ENCODE measurements at places on chromosomes 11 and 22. TPM values are rescaled to one million over a fixed set of nuclear protein-coding genes. Genes with fewer than 3 reads are reported as not detected.

The MS4A7 gene
- polyA plus RNA-seq = 15.1 TPM

The CELSR1 gene
- polyA plus RNA-seq = 7.6 TPM

The NPTXR gene
- polyA plus RNA-seq = 4.1 TPM

The APOBEC3G gene
- 3.3 TPM for polyA plus RNA-seq

The CCDC87 gene
- 0.25 TPM for polyA plus RNA-seq

The SCGB1D2 gene
- polyA plus RNA-seq = not detected

The SAA2 gene
- not detected for polyA plus RNA-seq

The ST14 gene
- 0.67 TPM for polyA plus RNA-seq

The CDKN1C gene
- 250 TPM for polyA plus RNA-seq

The SYT8 gene
- polyA plus RNA-seq = 0.44 TPM

The APOA4 gene
- polyA plus RNA-seq = not detected

The RIMBP3B gene
- polyA plus RNA-seq = not detected

DNA sequence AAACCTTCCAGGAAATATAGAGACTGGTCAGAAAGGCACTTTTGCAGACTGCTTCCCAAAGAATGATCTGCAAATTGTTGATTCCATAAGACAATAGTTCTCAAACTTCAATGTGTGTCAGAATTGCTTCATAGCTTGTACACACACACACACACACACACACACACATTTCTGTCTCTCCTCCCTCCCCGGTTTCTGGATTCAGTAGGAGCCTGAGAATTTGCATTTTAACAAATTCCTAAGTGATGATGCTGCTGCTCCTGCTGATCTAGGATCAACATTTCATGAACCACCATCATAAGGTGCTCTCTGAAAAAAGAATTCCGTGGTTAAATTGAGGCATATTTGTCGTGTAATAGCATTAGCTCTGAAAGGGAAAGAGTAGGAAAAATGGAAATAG, 35.3 kb upstream of the FZD4 start:
- no peak for DNase-seq

DNA sequence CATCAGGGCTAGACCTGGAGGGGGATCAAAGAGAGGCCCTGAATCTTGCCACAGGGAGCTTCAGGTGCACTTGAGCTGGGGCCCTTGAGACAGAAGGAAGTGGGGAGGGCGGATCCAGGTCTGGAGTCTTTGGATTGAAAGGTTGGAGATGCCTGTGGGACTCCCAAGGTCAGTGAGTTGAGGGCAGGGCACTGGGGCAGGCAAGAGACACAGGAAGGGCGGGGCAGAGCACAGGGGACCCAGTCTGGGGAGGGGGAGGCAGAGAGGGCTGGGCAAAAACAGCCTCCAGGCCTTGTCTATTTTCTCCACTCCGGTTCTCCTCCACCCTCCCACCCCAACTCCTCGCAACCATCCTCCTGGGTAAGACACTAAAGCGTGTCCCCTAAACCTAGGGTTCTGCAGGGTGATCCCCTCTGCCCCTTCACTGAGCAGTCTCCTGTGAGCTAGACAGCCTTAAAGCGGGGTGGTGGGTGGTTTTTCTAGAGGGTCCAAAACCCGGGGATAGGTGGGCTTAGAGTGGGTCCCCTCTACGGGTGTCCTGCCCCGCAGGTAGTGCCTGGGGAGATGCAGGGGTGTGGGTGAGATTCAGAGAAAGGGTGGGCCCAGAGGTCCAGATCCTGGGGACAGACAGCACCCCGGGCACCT, 38.6 kb upstream of the CELSR1 start:
- no peak for DNase-seq

- DNase-seq = no peak
Measured at GRCh38 chr22:37281646-37282384, 493 bp upstream of the CYTH4 start.

DNA sequence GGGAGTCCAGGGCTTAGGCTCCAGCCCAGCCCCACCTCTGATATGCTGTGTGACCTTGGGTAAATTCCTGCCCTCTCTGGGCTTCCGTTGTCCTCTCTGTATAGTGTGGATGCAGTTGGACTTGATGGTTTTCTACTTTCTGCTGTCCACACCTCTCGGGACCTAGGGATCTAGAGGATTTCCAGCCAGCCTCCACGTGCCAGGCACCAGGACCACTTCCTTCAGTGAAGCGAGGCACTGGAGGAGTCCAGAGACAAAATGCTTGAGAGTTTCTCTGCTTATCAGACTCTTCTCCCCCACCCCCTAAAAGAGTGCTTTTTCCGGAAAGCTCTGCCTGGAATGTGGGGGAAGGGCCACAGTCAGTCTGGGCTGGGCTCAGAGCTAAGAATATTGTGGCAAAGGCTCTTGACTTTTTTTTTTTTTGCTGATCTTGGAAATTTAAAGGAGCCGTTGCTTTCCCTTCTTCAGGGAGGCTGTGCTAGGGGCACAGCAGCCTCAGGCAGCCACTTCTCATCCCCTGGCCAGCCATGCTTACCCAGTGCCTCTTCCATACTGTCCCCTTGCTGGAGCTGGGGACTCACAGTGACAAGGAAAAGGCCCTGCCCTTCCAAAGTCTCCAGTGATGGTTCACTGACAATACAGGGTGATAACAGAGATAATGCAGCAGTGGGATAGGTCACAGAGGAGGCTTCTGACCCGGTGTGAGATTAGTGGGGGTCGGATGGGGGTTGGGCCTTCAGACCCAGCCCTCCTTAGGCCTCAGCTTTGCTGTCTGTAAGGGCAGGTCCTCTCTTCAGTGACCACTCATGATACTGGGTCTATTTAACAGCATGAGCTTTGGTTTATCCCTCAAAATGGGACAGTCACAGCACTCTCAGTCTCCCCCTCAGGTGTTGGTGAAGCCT, 2.9 kb upstream of the SERPINH1 start:
- DNase-seq = peak; percentile 87

DNA sequence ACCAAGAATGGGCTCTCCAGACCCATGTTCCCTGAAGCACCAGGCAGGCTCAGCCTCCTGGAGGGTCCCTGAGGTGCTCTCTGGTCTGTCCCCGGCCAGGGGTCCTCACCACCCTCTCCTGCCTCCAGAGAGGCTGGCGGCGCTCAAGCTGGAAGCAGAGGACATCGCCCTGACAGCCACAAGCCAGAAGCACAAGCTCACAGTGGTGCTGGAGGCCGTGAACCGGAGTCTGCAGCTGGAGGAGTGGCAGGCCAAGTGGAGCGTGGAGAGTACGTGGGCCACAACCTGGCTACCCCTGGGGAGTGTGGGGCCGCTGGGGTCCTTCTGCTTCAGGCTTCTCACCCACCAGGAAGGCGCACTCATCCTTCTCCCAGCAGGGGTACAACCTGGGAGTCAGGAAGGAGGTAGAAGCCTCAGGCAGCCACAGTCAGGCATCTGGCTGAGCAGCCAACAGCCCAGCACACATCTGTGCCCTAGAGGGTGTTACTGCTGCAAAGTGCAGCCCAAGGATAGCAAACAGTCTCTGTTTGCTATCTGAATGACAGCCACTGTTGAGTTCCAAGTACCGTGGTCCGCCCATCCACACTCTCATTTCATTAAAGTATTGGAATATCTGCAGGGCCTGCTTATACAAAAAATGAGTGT, 8.4 kb downstream of the PARVG start:
- DNase-seq = no peak

- DNase-seq = no peak
Measured at GRCh38 chr11:101721270-101721669, 137.5 kb upstream of the TRPC6 start.

DNA sequence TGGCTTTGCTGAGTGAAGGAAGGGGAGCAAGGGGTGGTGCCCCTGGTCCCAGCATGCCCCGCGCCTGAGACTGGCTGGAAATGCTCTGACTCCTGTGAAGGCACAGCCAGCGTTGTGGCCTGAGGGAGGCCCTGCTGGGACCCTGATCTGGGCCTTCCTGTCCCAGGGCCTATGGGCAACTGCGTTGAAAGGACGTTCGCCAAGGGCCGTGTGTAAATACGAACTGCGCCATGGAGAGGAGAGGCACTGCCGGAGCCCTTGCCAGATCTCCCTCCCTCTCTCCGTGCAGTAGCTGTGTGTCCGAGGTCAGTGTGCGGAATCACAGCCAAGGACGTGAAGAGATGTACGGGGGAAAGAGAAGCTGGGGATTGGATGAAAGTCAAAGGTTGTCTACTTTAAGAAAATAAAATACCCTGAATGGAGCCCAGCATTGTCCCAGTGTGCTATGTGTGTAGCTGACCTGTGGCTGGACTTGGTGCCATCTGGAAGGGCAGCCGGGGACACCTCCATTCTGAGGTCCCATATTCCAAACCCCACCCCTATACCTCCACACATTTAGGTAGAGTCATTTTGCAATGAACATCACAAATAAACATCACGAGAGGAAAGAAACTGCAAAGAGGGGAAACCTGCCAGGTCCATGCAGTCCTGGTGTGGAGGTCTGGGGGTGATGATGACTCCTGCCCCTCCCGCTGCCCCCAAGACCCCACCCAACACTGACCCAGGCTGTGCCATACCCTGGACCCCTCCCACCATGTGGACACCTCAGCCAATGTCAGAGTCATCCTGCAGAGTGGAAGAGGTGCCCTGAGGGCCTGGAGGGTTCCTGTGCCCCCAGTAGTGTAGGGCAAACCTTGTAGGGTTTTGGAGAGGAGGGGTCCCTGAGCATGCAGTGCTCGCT, 16.9 kb downstream of the RSPH14 start:
- no peak for DNase-seq

GRCh38 chr22:35539910-35540594, 579 bp upstream of the RASD2 start:
- peak; percentile 19 for DNase-seq

DNA sequence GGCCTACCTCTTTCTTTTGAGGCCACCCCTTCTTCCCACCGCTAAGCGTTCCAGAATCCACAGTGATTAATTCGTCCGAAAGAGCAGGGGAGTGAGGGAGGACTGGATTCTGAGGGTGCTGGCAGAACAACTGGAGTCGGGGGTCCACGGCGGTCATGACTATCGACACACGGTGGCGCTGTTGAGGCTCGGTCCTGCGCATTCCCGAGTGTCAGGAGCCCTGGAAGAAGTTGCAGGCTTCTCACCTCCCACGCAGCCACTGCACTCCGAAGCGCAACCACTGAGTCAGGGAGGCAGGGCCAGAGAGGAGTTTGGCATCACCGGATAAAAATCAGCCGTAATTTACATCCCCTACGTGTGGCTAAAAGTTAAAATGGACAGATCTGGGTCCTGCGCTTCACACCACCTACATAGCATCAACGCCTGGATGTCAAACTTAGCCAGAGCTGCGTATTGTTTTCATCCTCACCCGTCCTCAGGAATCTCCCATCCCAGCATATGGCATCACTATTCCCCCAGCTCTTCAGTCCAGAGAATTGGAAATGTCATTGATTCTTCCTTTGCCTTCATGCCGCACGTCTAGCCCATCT, 10.7 kb upstream of the CTSF start:
- peak; percentile 66 for DNase-seq

GRCh38 chr11:77175869-77176539, 48.0 kb downstream of the MYO7A start:
- no peak for DNase-seq

DNA sequence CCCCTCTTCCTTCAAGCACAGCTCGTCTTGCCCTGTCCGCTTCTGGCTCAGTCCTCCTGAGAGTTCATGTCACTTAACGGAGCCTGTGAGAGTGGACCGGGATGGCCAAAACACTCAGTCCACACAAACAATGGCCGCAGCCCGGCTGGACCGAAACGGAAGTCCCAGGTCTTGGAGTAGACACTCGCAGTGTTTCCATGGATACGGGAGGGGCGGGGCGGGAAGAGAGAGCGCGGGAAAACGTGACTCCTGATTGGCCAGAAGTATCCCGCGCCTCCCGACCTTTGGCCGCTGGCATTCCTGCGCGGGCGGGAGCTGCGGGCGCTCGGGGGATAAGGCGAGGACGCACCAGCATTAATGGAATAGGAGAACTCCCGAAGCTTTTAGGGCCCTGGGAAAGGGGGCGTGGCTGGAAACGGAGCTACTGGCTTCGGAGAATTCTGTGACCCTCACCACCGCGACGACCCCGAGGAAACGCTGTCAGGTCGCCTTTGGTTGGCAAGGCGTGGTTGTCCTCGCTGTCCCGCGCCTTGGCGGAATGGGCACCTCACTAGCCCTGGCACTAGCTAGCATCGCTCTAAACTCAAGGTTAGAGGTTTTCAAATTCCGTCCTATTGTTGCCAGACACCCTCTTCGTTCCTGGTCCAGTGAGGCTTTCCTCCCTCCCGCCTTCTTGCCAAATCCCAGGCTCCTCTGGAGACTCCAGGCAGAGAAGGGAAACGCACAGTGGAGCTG, at the start of the genes NLRP14 and ZNF214:
Gene NLRP14 (plus strand): TSS at position 297 of the 735 bp plus-strand sequence. CDS start 18,108 bp downstream, outside the sequence.
Gene ZNF214 (minus strand): TSS at position 164 of the 735 bp plus-strand sequence. CDS start 17,511 bp downstream, outside the sequence.
- peak; percentile 93 for DNase-seq

- no peak for DNase-seq
Measured at GRCh38 chr11:45400591-45400990, 114.5 kb upstream of the SYT13 start.

DNA sequence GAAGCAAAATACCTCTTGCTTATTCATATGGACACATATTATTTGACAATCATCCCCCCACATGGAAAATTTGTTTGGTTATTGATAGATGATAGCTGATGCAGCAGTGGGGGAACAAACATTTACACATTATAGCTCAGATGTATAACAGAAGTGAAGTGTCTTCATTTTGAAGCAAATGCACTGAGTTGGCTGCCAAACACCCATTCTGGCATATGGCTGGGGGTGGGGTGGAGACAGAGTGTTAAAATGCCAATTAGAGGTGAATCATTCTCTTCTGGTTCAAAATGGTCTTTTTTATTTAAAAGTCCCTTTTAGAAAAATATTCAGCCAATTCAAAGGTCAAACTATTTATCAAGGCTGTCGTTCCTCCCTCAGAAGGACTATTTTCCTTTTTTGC, 157.3 kb upstream of the TRPC6 start:
- DNase-seq = no peak

DNA sequence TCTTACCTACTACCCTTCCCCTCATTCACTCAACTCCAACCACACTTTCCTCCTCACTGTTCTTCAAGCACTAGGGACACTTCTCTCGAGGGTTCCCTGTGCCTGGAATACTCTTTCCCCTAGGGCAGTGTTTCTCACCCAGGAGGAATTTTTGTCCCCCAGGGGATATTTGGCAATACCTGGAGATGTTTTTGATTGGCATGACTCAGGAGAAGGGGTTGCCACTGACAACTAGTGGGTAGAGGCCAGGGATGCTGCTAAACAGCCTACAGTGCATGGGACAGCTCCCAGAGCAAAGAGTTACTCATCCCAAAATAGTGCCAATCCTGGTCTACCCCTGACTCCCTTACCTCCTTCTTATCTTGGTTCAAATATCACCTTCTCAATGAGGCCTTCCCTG, 40.0 kb downstream of the BTG4 start:
- DNase-seq = no peak
